ENCODE measurements at places on chromosomes 6 and 20. TPM values are rescaled to one million over a fixed set of nuclear protein-coding genes. Genes with fewer than 3 reads are reported as not detected.

DNA sequence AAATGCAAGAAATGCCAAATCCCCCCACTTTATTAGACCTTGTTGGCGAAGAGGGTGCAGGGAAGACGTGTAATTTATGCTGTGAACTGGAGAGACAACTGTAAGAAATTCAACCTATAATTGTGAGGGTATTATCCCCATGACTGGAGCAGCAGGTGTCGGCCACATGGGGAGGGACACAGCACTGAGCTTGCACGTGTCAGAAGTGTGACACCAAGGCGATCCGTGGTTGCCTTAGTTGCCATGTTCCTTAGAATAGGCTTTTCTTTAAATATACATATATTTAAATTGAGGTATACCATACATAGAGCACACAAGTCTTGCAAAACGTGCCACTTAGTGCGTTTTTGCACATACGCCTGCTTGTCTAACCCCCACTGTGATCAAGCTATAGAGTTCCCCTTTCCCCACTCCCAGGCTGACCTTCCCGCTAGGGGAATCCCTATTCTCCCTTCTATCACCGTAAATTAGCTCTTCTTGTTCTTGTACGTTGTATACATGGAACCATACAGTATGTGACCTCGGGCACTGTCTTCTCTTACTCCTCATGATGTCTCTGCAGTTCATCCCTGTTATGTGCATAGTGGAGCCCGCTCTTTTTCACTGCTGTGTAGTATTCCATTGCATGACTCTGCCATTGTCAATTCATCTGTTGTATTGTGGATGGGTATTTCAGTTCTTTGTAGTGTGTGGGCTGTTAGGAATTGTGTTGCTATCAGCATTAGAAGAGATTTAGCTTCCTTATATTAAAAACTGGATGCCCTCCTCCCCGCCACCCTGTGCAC, 81.6 kb upstream of the PMEPA1 start:
- no peak for DNase-seq

GRCh38 chr20:53692465-53693067, 98.9 kb upstream of the ZNF217 start:
- DNase-seq = peak; percentile 74

Gene DYNLT2
- total RNA-seq = 0.51 TPM

GRCh38 chr6:128068119-128068479, 167.2 kb upstream of the THEMIS start:
- DNase-seq = no peak

Gene SMLR1
- total RNA-seq = not detected
